ENCODE measurements at places on chromosomes 3 and 15.

- no peak for DNase-seq
Observed at GRCh38 chr15:38455092-38455491, 1.2 kb downstream of the FAM98B start.

DNA sequence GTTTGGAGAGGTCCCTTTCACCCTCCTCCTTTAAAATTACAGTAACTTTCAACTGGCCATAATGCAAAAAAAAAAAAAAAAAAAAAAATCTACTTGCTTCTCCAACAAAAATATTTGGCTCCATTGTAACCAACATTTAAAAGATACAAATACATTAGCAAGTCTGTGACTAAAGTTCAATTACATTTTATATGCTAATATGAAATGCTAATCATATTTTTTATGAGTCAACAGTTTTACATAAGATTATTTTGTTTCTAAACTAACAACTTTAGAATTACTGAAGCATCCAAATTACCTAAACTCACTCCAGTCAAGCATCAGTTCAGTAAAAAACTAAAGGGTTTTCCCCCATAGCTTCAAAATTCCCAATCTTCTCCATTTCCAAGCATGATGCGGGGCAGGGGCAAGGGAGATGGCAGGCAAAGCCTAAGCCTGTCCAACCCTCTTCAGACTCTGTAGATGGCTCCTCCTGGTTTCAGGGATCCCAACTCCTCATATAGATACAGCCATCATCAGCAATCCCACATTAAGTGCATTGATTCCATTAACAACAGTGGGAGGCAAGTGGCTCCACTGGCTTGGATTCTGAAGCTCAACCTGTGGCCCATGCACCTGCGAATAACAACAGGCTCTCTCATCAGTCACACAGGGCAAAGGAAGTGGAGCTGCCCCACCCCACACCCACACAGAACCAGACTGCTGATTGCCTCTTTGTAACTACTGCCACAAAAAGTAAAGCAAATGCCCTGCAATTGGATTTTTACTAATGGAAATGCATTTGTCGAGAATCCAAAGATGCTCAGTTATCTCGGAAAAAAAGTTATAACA lies 15.0 kb downstream of the SFMBT1 start:
- no peak for DNase-seq

- peak; percentile 48 for DNase-seq
Observed at GRCh38 chr15:25481208-25481859, 42.5 kb upstream of the UBE3A start.

- no peak for DNase-seq
Observed at GRCh38 chr3:46954178-46954577, 22.4 kb downstream of the CCDC12 start.

GRCh38 chr15:29676961-29677402 lies 145.3 kb downstream of the TJP1 start:
- DNase-seq, result no peak

- DNase-seq, result no peak
Observed at GRCh38 chr15:76075046-76075445, 15.3 kb downstream of the TMEM266 start.

DNA sequence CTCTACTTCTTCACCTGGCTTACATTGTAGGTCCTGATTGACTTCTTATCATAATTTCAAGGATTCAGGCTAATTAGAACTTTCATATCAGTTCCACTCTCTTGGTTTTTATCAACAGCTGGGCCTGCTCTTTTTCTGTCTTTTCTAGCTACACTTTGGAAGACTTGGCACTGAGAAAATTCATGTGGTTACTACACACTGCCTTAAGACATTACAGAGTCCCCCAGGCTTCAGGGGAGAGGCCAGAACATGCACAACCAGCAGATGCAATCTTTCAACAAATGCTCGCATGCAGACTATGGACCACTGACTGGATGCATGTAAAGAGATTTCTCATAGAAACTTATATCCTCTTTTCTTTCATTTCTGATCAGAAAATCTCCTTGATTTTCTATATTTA lies 423.5 kb downstream of the TUSC7 start:
- DNase-seq, result no peak

DNA sequence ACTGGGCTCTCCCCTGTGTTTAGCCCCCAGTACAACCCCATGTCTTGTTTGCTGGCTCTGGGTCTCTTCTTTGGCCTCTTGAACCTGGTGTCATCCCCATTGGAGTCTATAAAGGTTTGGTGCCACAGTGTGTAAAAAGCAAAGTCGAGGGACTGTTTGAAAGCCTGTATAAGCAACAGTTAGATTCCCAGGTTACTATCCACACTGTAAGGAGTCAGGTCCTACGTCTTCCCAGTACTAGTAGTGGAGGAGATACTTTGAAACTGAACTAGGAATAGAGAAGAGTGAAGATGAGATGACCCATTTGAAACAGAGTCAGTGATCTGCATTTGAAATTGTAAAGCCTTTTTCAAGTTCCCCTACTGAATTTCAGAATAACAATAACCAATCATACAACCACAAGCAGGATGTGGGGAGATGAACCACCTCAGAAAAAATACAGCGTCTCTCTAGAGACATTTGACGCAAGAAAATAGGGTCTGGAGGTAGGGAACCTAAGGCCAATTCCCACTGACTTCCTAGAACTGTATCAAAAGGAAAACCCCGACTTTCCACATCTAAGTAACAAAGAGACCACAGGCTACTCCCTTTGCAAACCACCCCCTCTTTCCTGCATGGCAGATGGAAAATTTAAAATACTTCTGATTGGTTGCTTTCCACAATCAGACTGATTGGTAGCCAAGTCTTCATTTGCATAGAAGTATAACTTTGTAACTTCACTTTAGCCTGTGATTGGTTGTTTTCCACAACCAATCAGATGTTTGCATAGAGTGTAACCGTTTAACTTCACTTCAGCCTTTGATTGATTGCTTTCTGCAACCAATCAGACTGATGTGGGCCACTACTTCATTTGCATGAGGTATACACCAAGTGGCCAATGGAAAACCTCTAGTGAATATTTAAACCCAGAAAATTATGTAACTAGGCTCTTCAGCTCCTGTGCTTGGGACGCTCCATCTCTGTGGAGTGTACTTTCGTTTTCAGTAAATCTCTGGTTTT lies 49.9 kb upstream of the NEDD4 start:
- no peak for DNase-seq

DNA sequence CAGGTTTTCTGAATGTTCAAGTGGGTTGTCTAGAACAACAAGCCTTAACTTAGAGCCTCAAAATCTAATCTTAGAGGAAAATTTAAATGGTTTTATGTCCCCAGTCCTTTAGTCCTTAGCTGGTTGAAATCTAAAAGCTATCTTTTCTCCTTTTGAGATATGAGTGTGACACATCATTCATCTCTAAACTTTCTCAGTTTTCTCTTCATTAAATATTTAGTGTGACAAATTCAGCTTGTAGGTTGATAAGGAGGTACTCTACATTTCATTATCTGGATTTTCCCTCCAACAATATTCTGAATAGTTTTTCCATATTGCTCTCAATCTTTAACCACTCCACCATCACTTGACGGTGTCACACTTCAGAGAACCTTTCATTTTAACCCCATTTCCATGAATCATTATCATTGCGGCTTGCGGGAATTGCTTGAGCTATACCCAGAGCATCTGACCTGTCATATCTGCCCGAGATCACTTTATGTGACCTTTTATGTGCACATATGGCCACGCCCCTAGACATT lies 16.1 kb upstream of the ATP8B4 start:
- DNase-seq, result no peak

GRCh38 chr3:46368569-46368968 lies 2.2 kb upstream of the CCR5 start:
- no peak for DNase-seq

- DNase-seq, result no peak
Observed at GRCh38 chr15:60525341-60526039, 46.5 kb upstream of the ICE2 start.

- DNase-seq, result no peak
Observed at GRCh38 chr15:33865416-33865815, 102.9 kb upstream of the CHRM5 start.

- no peak for DNase-seq
Observed at GRCh38 chr3:157063926-157064325, 96.0 kb downstream of the CCNL1 start.

GRCh38 chr15:99135194-99135593 lies 30.3 kb downstream of the SYNM start:
- DNase-seq, result no peak

DNA sequence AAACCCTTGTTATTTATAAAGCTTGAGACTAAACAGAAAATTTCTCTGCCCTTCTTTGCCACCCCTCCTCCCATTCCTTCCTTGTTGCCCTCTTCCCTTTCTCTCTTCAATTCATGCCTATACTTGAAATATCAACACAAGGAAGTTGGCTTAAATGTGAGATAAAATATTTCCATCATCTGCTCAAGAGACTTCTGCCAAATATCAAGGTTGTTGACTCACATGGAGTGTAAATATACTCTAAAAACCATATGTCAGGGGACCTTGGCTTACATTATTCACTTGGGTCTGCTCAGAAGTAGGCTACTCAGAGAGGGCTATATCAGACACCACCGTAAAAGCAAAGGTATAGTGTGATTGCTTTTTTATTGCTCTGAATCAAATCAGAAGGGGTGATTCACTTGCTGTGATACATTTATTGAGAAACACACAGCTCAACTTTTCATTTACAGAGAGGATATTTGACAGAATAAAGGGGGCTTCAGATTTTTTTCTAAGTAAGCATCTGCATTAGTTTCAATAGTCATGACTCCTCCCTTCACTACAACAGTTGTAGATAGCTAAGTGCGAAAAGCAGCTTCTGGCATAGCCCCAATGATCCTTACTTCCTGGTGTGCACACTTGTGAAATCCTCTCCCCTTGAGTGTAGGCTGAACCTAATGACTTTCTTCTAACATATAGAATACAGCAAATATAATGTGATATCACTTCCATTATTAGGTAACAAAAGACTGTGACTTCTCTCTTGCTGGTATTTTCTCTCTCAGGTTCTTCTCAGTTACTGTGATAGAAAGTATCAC lies 386.2 kb downstream of the EFHB start:
- DNase-seq, result no peak

- DNase-seq, result no peak
Observed at GRCh38 chr3:13772885-13773745, 106.8 kb downstream of the WNT7A start.

- DNase-seq, result peak; percentile 8
Observed at GRCh38 chr15:80660119-80660518, 35.0 kb upstream of the ABHD17C start.

- no peak for DNase-seq
Observed at GRCh38 chr3:65819896-65820295, 218.8 kb downstream of the MAGI1 start.

DNA sequence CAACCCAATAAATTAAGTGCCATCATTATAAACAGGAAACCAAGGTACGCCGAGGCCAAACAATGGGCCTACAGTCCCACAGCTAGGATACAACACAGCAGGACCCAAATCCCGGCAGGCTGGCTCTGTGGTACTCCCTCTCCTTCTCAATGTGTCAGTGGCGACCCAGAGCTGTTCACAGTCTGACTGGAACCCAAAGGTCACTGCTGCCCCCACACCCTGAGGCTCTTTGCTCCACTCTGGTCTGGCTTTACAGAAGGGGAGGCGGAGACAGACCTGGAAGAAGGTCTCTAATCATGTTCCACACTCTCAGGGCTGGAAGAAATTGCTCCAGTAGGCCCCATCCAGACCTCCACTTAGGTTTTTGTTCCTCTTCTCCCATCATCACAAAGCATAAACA lies 48.5 kb upstream of the LMCD1 start:
- no peak for DNase-seq

DNA sequence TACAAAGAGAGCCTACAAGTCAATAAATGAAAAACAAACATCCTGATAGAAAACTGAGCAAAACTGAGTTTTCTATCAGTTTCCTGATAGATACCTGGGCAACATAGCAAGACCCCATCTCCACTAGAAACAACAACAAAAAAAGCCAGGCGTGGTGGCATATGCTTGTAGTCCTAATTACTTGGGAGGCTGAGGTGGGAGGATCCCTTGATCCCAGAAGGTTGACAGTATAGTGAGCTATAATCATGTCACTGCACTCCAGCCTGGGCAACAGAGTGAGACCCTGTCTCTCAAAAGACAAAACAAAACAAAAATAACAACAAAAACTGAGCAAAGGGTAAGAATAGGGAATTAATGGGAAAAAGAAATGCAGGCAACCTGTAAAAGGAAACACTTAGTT lies 23.9 kb upstream of the UBE2E1 start:
- DNase-seq, result no peak

- no peak for DNase-seq
Observed at GRCh38 chr3:127423856-127424765, 136.3 kb upstream of the PRR20G start.

DNA sequence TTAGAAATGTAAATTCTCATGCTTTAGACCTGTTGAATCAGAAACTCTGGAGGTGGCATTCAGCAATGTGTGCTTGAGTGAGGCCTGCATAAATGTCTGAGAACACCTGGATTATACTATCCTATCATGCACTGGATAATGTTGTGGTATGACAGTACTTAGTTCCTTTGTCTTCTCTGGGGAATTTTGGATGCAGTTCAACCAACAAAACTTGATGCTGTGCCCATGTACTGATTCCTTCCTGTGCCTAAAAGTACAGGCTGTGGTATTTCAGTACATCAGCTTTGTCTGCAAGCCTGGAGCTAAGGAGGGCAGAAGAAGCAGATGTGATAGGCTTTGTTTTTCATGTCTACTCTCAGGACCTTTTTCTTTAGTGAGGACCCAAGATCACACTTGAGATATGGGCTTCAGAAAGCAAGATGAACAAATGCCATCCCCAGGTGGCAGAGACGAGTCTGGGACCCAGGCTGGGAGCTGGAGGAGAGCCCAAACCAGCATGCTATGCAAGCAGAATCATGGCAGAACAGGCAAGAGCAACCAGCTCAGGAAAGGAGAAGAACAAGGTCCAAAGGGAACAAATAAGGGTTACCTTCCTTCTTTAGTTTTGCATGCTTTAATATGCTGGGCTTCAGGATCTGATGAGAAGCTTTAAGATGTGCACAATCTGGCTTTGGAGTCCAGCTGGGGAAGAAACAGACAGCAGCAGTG lies 124.7 kb downstream of the MYRIP start:
- DNase-seq, result no peak

DNA sequence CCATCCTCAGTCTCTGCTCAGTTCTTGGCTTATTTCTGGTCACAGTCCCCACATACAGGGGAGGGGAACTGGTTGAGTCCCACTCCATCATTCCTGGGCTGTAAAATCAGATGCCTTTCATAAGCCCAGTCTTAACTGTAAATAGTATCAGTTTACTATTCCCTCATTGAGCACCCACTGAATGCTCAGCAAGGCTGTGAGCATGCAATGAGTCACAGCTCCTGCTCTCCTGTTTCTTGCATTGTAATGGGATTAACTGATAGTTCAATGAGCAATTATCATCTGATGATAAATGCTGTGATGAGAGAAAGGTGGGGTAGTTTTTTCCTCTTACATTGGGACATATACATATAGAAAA lies 113.6 kb upstream of the TPM1 start:
- no peak for DNase-seq
